Activated CD4-positive, alpha-beta T cell treated with anti-CD3 and anti-CD28 coated beads for 24 hours (primary cell): ENCODE measurements at places on chromosomes 12 and 14.

DNA sequence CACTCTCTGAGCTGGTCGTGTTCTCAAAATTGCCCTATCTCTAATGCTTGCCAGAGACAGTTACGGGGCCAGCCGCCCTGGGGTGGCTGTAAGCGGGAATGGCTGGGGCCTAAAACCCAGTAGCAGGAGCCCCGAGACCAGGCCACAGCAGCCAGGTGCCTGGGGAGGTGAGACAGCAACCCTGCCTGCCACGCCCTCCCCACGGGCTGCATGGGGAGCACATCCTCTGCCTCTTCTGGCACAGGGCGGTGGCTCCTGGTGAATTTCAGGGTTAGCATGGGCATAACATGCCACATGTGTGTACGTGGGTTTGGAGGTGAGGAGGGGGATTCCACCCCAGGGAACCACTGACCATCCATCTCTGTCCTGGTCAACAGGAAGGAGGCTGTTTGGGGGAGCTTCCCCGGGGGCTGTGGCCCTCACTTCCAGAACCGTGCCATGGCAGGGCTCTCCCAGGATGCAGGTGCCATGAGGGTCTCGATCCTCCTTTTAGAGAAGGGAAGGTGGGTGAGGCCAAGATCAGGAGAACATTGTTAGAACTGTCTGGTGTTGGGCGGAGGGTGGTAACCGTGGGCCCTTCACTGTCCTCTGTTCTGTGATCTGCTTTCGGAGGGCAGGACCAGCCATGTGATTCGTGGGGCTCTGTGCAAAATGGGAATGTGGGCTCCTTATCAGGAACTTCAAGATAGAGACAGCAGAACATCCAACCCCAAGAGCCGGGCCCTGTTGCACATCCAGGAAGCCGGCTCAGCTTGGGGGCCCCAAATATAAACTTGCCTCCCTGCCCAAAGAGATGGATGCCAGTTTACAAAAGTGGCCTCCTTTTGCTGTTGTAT lies 312.2 kb upstream of the DIO3 start:
- DNase-seq = no peak

DNA sequence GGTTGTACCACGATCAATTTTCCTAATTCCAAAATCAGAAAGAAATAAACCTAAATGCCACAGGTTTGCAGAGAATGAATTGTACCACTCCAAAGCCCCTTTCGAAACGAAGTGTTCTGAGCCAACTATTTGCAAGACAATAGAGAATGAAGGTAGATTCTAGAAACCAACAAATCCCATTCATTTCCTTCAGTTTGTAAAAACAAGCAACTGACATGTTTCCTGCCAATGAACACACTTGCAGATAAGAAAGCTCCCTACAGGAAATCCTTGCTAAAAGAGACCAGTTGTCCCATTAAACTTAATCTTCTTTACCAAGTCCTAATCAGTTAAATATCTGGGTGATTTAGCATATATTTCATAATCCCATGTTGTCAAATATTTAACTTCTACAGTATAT lies 198.4 kb upstream of the FOXN3 start:
- no peak for DNase-seq

DNA sequence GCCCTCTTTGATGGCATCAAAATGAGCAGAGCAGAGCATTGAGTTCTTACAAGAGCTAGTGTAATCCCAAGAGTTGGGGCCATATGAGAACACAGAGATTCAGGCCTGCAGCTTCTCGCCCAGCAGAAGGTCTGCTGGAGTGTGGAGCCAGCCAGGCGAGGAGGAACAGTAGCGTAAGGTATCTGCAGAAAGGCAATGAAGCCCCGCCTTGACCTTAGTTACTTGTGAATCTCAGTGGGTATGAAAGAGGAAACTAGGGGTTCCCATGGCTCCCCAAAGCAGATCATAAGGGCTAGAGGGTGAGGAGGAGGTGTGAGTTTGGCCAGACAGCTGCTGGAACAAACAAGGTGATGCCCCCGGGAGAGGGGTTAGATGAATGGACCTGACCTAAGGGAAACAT lies 49.4 kb downstream of the SLC8A3 start:
- no peak for DNase-seq

DNA sequence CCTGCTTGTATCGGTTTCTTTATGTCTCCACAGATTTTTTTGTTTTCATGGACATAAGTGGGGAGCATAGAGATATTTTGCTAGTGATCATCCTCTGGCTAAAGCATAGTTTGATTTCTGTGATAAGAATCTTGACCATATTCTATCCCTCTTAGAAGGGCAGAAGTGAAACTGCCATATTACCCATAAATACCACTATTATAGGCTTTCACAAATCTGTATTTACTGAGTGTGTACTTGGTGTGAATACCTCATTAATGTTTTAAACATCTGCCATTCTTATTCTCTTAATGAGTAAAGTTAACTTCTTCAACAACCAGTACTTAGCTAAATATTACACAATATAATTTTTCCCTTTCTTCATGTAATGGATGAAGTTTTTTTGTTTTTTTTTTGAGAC lies 16.1 kb downstream of the WNK1 start:
- DNase-seq = no peak

DNA sequence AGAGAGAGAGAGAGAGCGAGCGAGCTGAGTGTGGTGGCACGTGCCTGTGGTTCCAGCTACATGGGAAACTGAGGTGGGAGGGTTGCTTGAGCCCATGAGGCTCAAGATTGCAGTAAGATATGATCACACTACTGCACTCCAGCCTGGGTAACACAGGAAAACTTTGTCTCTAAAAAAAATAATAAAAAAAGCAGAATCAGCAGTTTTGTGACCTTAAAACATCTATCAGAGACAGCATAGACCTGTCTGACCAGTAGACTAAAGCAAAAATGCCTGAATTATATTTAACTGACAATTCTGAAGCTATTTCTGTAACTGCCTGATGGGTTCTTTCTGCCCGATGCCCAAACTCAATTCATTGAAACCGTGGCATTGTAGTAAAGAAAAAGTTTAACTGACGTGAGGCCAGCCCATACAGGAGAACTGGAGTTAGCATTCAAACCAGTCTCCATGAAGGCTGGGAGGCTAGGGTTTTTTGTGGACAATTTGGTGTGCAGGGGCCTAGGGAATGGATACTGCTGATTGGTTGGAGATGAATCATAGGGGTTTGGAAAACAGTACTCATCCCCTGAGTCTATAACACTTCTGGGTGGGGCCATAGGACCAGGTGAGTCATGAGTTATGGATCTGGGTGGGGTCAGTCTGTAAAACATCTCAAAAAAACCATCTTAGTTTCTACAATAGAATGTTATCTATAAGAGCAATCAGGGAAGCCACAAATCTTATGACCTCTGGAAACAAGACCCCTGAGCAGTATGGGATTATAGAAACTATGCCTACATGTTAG lies 8.0 kb upstream of the RASSF8 start:
- no peak for DNase-seq

DNA sequence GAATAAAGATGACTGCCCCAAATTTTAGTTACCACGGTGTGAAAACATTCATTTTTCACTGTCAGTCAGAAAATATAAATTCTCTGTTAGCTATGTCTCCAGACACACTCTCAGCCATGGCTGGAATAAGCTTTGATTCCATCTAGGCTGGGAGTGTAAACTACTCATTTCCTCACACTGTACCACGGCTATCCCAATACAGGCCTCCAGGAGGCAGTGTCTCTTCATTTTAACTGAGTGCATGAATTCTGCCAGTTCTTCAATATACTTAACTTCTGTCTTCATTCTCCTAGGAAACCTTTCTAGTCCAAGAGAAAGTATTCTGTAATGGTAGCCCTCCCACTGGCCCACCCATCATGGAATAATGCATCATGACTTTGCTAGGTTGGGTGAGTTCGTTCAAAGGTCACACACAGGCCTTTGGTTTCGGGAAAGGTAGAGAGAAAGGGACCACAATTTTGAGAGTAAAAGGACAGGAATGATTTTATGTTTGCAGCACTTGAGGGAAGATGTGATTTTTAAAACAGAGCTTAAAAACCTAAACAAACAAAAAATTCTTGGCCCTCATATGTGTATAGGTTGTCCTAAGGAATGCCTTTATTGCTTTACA lies 381.1 kb downstream of the SEC23A start:
- DNase-seq = peak; percentile 14

- no peak for DNase-seq
Observed at GRCh38 chr12:124603100-124603541, 35.7 kb upstream of the NCOR2 start.

DNA sequence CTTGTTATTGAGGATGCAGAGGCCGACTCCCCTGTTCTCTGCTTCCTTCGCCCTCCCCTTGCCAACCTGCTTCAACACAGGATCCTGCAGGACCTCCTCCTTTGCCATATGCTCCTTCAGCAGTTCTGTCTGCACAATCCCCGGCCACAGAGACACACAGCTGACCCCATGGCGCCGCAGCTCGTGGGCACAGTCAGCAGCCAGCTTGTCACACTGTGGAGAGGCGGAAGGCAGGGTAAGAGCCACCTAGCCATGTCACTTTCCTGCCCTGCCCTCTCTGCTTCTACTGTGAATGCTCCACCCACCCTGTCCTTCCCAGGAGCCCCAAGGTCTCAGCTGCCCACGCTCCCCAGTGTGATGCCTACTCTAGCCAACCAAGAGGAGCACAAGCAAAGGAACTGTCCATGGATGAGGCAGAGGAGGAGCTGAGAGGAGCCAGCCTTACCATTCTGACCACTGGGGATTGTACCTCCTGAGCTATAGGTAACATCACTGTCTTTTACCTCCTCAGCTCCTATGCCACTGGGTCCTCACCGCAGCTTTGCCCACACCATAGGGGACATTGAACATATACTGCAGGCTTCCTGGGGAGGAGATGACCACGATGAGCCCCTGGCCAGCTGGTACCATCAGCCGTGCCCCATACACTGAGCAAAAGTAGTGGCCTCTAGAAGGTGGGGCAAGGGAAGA lies 7.3 kb downstream of the DHRS1 start:
- no peak for DNase-seq

- DNase-seq = no peak
Observed at GRCh38 chr12:11431486-11431885, 36.1 kb upstream of the PRB2 start.

DNA sequence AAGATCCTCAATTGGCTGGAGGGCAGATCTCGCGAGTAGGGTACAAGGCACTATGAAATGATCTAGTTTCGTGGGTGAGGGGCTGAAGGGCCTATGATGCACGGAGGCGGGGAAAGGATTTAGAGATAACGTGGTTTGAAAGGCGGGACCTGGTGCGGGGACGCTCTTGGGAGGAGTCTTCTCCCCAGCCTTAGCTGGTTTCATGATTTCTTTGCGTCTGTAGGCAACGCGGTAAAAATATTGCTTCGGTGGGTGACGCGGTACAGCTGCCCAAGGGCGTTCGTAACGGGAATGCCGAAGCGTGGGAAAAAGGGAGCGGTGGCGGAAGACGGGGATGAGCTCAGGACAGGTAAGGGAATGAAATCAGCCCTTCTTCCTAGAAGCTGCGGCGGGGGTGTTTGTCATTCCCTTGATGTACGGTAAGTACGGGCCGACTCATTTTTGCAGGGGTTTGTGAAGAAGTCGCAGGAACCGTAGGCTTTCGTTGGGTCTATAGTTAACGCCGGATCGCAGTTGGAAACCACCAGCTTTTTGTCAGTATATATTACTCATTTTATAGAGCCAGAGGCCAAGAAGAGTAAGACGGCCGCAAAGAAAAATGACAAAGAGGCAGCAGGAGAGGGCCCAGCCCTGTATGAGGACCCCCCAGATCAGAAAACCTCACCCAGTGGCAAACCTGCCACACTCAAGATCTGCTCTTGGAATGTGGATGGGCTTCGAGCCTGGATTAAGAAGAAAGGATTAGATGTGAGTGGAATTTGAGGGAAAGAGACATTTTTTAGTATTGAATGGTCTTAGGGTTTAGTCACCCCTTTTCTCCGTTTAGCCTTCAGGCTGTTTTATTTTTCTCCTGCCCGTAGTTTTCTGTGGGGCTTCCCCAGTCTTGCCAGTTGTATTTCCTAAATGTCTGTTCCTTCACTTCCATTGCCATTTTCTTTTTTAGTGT lies 602 bp downstream of the APEX1 start:
- DNase-seq = no peak

- no peak for DNase-seq
Observed at GRCh38 chr14:87152693-87153092, 840.3 kb downstream of the GALC start.

DNA sequence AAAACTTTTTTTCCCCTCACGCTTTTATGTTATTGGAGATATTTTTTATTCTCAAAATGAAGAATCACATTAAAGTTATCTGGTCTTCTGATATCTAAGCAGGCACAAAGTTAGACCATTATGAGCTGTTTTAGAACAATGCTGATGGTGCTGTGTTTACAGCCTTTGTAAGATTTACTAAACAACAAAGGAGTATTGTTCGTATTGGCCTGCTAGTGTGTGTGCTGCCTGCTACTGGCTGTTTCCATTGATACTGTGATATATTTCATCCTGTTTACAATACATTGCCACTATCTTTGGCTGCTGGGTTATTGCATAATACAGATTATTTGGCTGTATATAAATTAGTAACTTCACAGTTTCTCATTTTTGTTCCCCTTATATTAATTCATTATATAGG lies 220.8 kb downstream of the ITPR2 start:
- no peak for DNase-seq

DNA sequence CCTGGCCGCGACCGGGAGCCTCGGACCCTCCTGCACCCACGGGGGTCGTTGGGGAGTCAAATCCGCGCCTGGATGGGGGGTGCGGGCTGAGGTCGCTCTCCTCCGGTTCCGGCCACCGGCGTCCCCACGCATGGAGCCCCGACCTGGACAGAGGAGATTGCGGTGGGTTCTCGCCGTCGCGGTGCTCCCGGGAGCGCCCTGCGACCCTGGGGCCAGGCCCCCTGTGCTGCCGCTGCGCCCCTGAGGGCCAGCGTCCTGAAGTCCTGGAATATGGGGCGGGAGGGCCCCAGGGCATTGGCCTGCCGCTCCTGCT lies 345 bp downstream of the ASPG start:
- DNase-seq = no peak

DNA sequence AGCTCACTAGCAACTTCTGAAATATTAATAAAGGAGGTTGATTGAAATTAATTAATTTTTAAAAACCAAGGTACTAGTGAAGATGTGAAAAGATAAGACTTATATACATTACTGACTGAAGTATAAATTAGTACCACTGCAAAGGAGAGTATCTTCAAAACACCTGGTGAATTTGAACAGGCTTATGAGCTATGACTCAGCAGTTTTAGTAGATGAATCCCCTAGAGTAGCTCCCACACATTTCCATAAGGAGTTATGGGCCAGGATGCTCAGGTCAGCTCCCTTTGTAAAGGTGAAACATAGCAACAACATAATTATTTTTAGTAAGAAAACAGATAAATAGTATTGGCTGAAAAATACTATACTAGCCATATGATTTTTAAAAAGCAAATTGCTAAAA lies 218.6 kb downstream of the SYT1 start:
- no peak for DNase-seq

- no peak for DNase-seq
Observed at GRCh38 chr14:55142466-55142865, 13.4 kb downstream of the LGALS3 start.

GRCh38 chr12:124852911-124853427 lies 10.7 kb downstream of the SCARB1 start:
- no peak for DNase-seq

DNA sequence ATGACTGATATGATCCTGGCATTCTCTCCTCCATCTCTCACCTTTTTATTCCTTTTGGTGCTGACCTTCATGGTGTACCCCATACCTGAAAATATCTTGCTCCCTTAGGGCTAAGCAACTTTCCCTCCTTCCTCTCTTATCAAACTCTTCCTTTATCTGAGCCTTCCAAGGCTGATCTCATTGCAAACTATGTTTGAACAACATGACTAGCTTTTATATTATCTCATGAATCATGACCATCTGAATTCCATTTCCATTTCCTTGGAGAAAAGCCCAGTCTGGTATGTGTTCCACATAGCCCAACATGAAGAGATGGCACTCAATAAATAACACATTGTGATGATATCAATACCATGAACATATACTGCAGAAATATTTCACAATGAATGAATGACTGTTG lies 111.6 kb downstream of the TSPAN8 start:
- DNase-seq = no peak
